ENCODE measurements at places on chromosomes 4 and X. TPM values are rescaled to one million over a fixed set of nuclear protein-coding genes. Genes with fewer than 3 reads are reported as not detected.

DNA sequence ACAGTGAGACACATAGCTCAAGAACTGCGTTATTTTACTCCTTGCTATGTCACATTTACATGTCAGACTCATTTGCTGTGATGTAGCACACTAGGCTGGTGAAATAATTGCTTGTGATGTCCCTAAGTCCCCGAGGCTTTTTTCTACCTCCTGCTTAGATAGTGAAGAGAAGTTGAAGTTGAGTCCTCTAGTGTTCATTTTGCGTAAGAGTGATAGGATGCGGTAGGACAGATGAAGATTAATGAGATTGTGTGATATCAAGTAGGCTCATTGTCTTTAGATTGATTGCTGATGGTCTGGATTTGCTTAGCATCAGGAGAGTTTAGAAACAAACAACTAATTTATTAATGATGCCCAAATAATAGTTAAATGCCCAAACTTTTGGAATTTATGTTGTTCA lies 173.6 kb upstream of the NUDT6 start:
- H3K4me3 ChIP-seq: no peak overlapping the region
- DNase-seq: no peak
- H3K4me1 ChIP-seq: no peaks in the 10 kb centered on the region
- no peaks in the 10 kb centered on the region for H3K27me3 ChIP-seq

- H3K36me3 ChIP-seq: no peaks in the 10 kb centered on the region
- no peaks in the 10 kb centered on the region for H3K4me1 ChIP-seq
- no peak for DNase-seq
- no peak overlapping the region for H3K27ac ChIP-seq
- no peaks in the 10 kb centered on the region for H3K27me3 ChIP-seq
Measured at GRCh38 chr4:115780835-115781234, 667.4 kb upstream of the NDST4 start.

DNA sequence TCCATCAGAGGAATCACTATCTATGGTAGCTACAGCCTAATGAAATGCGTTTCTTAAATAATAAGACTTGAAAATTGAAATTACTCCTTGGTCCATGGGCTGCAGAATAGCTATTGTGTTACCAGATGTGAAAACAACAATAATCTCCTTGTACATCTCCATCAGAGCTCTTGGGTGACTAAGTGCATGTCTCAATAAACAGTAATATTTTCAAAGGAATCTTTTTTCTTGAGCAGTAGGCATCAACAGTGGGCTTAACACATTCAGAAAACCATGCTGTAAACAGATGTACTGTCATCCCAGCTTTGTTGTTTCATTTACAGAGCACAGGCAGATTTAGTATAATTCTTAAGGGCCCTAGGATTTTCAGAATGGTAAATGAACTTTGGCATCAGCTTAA lies 67.3 kb downstream of the GLUD2 start:
- no peaks in the 10 kb centered on the region for H3K36me3 ChIP-seq
- no peaks in the 10 kb centered on the region for H3K27me3 ChIP-seq
- no peak for DNase-seq
- no peak overlapping the region for H3K4me3 ChIP-seq

- H3K4me3 ChIP-seq: no peak overlapping the region
- no peak overlapping the region for H3K27ac ChIP-seq
- H3K36me3 ChIP-seq: no peaks in the 10 kb centered on the region
- no peaks in the 10 kb centered on the region for H3K27me3 ChIP-seq
- no peaks in the 10 kb centered on the region for H3K4me1 ChIP-seq
Measured at GRCh38 chr4:84651499-84651898, 68.6 kb downstream of the CDS1 start.

GRCh38 chr4:17701138-17701839 lies 80.1 kb downstream of the FAM184B start:
- no peaks in the 10 kb centered on the region for H3K27me3 ChIP-seq
- H3K4me1 ChIP-seq: no peaks in the 10 kb centered on the region
- H3K36me3 ChIP-seq: no peaks in the 10 kb centered on the region

GRCh38 chr4:71052034-71052433 lies 58.6 kb downstream of the DCK start:
- no peaks in the 10 kb centered on the region for H3K27me3 ChIP-seq
- no peak overlapping the region for H3K27ac ChIP-seq
- no peaks in the 10 kb centered on the region for H3K36me3 ChIP-seq
- H3K4me3 ChIP-seq: no peak overlapping the region

GRCh38 chr4:67581208-67581857 lies 22.8 kb downstream of the STAP1 start:
- H3K36me3 ChIP-seq: no peaks in the 10 kb centered on the region
- no peak overlapping the region for H3K4me3 ChIP-seq
- H3K27ac ChIP-seq: no peak overlapping the region
- DNase-seq: no peak
- no peaks in the 10 kb centered on the region for H3K27me3 ChIP-seq
- H3K4me1 ChIP-seq: no peaks in the 10 kb centered on the region

GRCh38 chr4:100257567-100257966 lies 67.3 kb upstream of the DDIT4L start:
- DNase-seq: no peak
- H3K27me3 ChIP-seq: no peaks in the 10 kb centered on the region
- H3K27ac ChIP-seq: no peak overlapping the region
- peaks cover 9% of the 10 kb centered on the region for H3K4me1 ChIP-seq
- no peaks in the 10 kb centered on the region for H3K36me3 ChIP-seq

DNA sequence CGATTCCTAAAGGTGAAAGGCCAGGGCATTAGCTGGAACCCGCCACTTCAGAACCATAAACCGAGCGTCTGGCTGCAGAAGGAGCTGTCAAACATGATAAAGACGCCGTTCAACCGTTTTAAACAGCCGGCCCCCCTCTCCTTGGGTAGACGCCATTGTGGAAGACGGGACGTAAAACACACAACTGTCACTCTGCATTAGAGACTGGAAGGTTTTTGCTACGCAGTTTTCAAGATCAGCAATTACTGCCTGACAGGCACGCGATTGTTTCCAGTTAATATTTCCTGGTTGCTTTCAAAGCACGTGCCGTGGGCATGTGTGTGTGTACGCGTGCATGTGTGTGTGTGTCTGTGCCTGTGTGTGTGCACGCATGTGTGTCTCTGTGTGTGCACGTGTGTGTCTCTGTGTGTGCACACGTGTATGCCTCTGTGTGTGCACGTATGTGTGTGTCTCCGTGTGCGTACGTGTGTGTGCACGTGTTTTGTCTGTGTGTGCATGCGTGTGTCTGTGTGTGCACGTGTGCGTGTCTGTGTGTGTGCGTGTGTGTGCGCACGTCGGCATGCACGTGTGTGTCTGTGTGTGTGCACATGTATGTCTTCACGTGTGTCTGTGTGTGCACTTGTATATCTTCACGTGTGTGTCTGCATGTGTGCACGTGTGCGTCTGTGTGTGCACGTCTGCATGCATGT lies 48.8 kb downstream of the SHOX start:
- no peaks in the 10 kb centered on the region for H3K27me3 ChIP-seq
- no peak overlapping the region for H3K27ac ChIP-seq
- H3K4me3 ChIP-seq: no peak overlapping the region
- no peaks in the 10 kb centered on the region for H3K4me1 ChIP-seq
- no peak for DNase-seq
- H3K36me3 ChIP-seq: no peaks in the 10 kb centered on the region

GRCh38 chrX:81874807-81875206 lies 672.9 kb downstream of the SH3BGRL start:
- H3K36me3 ChIP-seq: no peaks in the 10 kb centered on the region
- DNase-seq: no peak
- no peaks in the 10 kb centered on the region for H3K4me1 ChIP-seq
- no peak overlapping the region for H3K27ac ChIP-seq

DNA sequence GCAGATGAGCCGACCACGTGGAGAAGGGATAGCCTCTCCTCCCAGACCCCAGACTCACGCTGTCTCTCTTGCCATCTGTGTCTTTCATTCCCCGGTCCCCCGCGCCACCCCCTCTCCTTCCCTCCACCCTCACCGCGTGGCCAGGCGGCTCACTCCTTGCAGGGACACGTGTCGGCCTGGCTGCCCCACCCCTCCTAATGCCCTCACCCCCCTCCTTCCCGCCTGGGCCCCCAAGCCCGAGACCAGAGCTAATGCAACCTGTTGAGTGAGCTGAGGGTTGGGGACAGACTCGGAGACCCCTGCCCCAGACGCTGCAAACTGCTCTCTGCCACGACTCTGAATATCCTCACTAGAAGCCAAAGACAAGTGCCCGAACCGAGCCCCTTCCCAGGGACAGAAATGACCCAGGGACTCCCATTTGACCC lies 1.8 kb downstream of the SLC38A5 start:
- no peaks in the 10 kb centered on the region for H3K27me3 ChIP-seq
- DNase-seq: no peak
- no peak overlapping the region for H3K27ac ChIP-seq
- no peaks in the 10 kb centered on the region for H3K4me1 ChIP-seq

DNA sequence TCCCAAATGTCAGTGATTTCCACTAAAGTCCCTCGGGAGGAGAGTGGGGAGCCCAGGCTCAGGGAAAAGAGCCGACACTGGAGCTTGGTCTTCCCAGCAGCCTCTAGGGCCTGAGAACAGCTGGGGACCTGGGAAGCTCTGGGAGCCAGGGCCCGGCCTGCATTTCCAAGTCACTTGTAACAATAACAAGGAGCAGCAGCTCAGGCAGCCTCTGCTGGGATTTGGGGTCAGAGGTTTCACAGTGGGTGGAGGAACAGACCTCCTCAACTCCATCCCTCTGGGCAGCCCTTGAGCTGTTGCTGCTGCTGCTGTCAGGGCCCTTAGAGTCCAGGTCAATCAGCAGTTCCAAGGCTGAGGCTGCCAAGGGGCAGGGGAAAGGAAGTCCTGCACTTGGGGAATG lies 11.1 kb downstream of the STARD8 start:
- H3K27ac ChIP-seq: no peak overlapping the region
- H3K36me3 ChIP-seq: no peaks in the 10 kb centered on the region
- no peak for DNase-seq
- H3K4me1 ChIP-seq: no peaks in the 10 kb centered on the region
- no peak overlapping the region for H3K4me3 ChIP-seq

GRCh38 chr4:130336585-130337217 lies 1240.7 kb downstream of the C4orf33 start:
- H3K27ac ChIP-seq: no peak overlapping the region
- no peaks in the 10 kb centered on the region for H3K36me3 ChIP-seq
- no peaks in the 10 kb centered on the region for H3K4me1 ChIP-seq

DNA sequence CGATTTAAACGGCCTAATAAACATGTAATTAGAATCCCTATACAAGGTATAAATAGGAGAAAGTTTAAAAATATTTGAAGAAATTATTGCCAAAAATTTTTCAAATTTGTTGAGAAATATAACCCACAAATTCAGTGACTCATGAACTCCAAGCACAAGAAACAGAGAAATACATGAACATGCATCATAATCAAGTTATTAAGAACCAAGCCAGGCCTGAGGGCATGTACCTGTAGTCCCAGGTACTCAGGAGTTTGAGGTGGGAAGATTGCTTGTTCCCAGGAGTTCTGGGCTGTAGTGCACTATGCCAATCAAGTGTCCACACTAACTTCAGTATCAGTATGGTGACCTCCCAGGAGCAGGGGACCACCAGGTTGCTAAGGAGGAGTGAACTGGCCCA lies 341.9 kb downstream of the CAMK2D start:
- no peak overlapping the region for H3K27ac ChIP-seq
- DNase-seq: no peak
- H3K4me1 ChIP-seq: no peaks in the 10 kb centered on the region
- H3K27me3 ChIP-seq: no peaks in the 10 kb centered on the region
- no peak overlapping the region for H3K4me3 ChIP-seq

- no peaks in the 10 kb centered on the region for H3K36me3 ChIP-seq
- H3K27me3 ChIP-seq: no peaks in the 10 kb centered on the region
- DNase-seq: no peak
Measured at GRCh38 chr4:24405926-24406325, 178.4 kb downstream of the DHX15 start.

DNA sequence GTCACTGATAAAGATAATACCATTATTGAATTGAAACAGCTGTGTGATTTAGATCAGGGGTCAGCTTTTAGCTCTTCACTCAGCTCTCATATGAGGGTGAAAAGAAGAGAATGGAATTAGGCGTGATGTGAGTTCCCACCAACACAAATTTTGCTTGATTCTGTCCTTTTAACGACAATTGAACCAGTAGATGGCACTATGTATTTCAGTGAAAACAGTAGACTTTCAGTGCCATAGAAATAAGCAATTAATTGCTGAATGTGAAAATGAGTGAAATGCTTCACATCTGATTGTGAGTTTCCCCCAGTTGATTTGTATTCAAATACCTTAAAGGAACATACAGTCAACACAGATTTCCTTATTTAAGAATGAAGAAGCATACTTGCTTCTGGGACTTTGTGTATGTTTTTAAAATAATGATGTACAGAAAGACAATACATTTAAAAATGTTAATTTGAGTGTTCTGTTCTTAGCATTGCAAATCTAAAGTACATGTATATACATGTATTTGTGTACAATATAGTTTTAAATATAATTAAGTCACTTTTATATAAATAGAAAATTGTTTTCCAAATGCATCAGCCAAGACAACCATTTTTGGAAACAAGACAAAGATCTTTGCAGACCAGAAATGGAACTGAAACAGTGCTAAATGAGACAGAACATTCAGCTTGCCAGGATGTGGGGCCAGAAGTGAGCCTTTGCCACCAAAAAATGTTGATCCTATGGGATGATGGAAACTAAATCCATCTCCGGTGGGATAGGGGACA lies 178.8 kb downstream of the SNCA start:
- no peaks in the 10 kb centered on the region for H3K27me3 ChIP-seq
- H3K4me3 ChIP-seq: no peak overlapping the region
- no peaks in the 10 kb centered on the region for H3K36me3 ChIP-seq
- H3K4me1 ChIP-seq: no peaks in the 10 kb centered on the region
- H3K27ac ChIP-seq: no peak overlapping the region

GRCh38 chr4:25258980-25259578 lies 25.2 kb downstream of the PI4K2B start:
- H3K27ac ChIP-seq: no peak overlapping the region
- no peak for DNase-seq
- H3K27me3 ChIP-seq: no peaks in the 10 kb centered on the region
- no peaks in the 10 kb centered on the region for H3K4me1 ChIP-seq

DNA sequence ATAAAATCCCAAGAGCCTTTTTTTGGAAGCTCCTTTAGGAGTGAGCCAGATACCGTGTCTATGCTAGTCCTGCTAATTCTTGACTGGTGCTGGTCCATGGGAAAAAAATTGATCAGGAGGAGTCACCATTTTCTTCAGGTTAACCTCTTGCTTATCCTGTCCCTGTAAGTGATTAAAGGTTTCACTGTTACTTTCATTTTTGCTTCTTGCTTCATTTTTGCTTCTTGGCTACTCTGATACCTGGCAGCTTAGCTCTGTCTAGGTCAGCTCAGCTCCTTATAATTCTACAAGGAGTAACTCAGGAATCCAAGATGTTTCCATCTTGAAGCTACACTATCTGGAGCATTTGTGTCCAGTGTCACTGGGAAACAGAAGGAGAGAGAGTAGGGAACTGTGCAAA lies 45.7 kb downstream of the AFM start:
- H3K4me3 ChIP-seq: no peak overlapping the region
- H3K4me1 ChIP-seq: no peaks in the 10 kb centered on the region
- no peaks in the 10 kb centered on the region for H3K27me3 ChIP-seq
- H3K36me3 ChIP-seq: no peaks in the 10 kb centered on the region
- no peak overlapping the region for H3K27ac ChIP-seq

- no peaks in the 10 kb centered on the region for H3K27me3 ChIP-seq
- H3K27ac ChIP-seq: no peak overlapping the region
- H3K4me1 ChIP-seq: no peaks in the 10 kb centered on the region
- peaks cover 52% of the 10 kb centered on the region for H3K36me3 ChIP-seq
- DNase-seq: no peak
- no peak overlapping the region for H3K4me3 ChIP-seq
Measured at GRCh38 chr4:70818921-70819320, 20.8 kb downstream of the GRSF1 start.

The FAAH2 gene
- total RNA-seq: not detected

The PCDH18 gene
- total RNA-seq: 2.3 TPM

The BEND2 gene
- not detected for total RNA-seq

The UBL4A gene
- total RNA-seq: 65.5 TPM

The PRSS12 gene
- 0.09 TPM for total RNA-seq

The ARHGEF38 gene
- not detected for total RNA-seq

The RTL5 gene
- 0.49 TPM for total RNA-seq

The SMPX gene
- 797 TPM for total RNA-seq
